ENCODE measurements at places on chromosomes 1 and 21. TPM values are rescaled to one million over a fixed set of nuclear protein-coding genes. Genes with fewer than 3 reads are reported as not detected.

GRCh38 chr1:41452704-41453290, 31.7 kb downstream of the EDN2 start:
- DNase-seq = no peak

- DNase-seq = peak; percentile 8
Observed at GRCh38 chr1:11507309-11507708, 28.4 kb downstream of the DISP3 start.

DNA sequence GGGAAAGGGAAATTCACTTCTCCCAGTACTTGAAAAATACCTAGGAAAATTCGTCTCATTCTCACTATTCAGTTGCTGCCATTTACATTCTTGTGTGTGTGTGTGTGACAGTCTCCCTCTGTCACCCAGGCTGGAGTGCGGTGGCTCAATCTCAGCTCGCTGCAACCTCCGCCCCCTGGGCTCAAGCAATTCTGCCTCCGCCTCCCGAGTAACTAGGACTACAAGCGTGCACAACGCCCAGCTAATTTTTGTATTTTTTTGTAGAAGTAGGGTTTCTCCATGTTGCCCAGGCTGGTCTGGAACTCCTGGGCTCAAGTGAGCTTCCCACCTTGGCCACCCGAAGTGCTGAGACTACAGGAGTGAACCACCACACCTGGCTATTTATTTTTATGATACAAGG, 1.2 kb downstream of the SNAPIN start:
- peak; percentile 82 for DNase-seq

Gene RGS5
- 60.4 TPM for total RNA-seq

DNA sequence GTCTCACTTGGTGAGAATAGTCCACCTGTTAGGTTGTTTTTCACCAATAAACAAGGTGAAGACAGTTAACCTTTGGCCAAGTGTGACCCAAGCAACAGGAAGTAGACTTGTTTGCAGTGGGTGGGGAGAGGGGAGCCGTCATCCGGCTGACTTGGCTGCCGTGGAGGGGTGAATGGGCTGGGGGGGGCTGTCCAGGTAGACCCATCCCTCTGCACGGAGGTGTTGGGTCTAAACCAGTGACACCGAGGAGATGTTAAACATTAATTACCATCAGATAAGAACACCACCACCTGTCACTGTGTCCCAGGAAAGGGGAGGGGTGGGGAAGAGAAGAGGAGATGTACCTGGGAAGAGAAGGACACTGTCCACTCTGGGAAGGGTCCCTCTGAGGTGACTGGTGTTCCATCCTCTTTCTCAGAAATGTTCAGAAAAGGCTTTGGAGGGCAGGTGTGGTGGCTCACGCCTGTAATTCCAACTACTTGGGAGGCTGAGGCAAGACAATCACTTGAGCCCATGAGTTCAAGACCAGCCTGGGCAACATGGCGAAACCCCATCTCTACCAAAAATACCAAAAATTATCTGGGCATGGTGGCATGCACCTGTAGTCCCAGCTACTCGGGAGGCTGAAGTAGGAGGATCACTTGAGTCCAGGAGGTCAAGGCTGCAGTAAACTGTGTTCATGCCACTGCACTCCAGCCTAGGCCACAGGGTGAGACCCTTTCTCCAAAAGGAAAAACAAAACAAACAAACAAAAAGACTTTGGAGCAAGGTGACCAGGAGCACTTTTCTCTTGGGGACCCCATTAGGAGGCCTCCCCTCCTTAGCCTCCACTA, 6.7 kb upstream of the MYOM3 start:
- DNase-seq = no peak

- no peak for DNase-seq
Observed at GRCh38 chr1:28313702-28314546, 14.9 kb upstream of the MED18 start.

Gene WLS
- 43.0 TPM for total RNA-seq

Gene KCNK2
- 0.26 TPM for total RNA-seq

DNA sequence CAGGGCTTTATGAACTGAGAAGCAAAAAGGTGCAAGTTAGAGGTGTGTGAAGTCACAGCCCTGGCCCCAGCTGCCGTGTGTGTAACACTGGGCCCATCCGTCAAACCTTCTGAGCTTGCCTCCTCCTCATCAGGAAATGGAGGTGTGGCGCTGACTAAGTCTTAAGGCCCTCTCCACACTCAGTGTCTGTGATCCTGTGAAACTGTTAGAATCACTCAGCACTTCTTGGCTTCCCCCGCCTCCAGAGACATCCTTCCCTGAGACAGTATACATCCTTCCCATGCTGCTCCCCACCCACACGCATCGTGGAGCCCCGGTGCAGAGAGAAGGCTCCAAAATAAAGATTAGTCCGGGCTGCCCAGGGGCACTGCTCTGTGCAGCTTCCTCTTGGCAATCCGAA, 33.3 kb downstream of the LRP8 start:
- DNase-seq = no peak

Gene ADCY10
- total RNA-seq = 0.55 TPM

DNA sequence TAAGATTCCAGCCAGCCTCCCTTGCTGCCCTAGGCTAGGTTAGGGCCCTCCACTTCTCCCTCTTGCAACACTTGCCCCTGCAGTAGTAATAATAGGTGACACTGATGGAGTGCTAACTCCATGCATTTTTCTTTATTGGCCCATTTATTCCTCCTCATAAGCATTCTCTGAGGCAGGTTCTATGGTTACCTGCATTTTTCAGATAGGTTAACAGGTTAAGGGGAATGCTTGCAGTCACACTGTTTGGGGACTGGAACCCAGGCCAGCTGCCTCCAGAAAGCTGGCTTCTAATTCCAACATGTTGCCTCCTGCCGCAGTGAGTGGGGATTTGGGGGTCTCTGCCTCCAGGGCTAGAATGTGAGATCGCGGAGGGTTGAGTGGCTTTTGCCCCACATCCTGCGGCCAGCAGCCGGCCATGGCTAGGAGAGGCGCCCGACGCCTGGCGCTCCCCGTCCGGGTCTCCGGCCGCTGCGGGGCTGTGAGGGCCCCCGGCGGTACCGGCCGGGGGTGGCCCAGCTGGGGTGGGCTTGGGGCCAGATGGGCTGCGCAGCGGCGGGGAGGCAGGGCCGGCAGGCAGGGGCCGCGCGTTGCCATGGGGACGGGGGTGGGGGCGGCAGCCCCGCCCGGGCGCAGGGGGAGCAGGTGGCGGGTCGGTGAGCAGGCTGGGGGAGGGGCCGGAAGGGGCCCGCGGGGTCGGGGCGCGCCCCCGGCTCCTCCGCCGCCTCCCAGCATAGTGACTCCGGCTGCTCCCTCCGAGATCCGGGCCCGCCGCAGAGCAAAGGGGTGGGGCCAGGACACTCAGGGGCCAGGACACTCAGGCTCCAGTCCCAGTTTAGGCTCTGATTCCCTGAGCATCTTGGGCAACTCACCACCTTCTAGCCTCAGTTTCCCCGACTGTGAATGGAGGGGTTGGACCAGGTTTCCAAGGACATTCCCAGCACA, 68.4 kb upstream of the SSBP3 start:
- DNase-seq = no peak

- no peak for DNase-seq
Observed at GRCh38 chr1:22745669-22746585, 35.3 kb downstream of the EPHB2 start.

DNA sequence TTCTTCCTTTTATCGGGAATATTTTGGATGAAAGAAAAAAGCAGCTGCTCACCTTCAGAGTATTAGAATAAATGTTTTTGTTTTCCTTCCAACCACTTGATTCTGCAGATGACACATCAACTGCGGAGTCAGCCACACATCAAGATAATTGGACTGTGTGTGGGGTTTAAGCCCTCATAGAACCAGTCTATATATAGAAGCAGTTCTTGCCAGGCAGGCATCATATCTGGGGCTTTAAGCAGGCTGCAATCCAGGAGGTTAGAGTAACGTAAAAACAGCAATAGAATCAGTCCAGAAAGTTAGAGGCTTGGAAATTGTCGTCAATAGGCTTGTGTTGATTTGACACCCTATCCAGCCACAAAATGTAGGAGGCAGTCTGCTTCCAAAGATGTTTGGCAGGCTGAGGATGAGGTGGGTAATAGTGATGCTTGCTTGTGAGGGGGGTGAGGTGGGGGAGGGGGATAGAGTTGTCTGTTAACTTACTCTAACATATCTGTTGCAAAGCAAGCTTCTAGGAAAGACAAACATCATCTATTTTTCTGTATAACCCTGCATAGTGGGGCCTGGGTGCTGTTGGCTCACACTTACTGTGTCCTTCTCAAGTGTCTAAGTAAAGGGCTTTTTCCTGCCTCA, 64.8 kb downstream of the PEX14 start:
- no peak for DNase-seq

DNA sequence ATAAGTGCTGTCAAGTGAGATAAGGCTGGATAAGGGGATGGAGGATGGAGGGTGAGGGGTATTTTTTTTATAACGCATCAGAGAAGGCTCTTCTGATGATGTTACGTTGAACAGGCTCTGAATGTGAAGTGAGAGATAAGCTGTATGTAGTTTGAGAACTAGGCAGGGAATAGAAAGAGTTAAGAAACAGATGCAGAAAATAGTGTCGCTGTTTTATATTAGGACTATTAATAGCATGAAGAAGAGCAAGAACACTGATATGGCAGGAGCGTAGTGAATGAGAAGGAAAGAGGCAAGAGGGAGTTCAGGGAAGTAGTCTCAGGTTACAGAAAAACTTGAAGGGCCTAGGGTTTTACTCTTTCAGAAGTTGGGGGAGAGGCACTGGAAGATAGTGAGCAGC, 59.8 kb downstream of the GPR88 start:
- no peak for DNase-seq

- no peak for DNase-seq
Observed at GRCh38 chr1:177975588-177976495, 6.0 kb upstream of the SEC16B start.

DNA sequence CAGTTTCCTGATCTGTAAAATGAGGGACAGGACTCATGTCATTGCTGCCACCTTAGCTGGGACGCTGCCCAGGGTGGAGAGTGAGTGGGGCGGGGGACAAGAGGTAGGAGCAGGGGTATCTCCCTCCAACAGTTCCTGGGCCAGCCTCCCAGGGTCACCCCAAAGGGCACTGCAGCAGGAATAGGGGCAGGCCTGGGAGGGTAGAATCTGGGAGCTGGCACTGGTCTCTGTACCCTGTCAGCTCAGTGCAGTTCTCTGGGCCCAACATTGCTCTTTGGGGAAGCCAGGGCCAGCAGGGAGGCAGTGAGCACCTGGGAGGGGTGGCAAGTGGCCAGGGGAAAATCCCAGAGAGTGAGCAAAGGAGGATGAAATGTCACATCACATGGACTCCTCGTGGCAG, 55.8 kb downstream of the ELK4 start:
- peak; percentile 76 for DNase-seq

DNA sequence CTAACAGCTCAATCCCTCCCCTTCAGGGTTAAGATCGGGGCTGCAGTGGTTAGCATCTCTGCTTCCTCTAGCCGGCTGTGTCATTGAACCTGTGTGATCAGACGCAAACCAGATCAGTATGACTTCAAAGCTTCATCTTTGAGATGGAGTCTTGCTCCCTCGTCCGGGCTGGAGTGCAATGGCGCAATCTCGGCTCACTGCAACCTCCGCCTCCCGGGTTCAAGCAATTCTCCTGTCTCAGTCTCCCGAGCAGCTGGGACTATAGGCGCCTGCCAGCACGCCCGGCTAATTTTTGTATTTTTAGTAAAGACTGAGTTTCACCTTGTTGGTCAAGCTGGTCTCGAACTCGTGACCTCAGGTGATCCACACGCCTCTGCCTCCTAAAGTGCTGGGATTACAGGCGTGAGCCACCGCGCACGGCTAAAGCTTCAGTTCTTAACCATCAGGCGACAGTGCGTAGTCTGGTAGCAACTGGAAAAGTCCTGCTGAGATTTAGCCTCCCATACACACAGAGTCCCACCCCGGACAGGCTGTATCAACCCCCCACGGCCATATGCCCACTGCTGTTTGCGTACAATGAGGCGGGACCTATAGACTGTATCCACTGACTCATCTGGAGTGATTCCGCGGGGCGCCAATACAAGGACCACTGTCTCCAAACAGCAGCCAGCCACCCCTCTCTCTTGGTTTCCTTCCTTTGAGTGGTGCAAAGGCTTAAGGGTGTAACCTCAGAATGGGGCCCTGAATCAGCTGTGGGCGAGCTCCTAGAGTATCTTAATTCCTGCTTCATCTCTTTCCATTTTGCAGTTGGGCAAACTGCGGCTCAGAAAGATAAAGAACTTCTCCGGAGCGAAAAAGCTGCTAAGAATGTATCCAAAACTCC, 23.3 kb downstream of the CELA3A start:
- peak; percentile 90 for DNase-seq

DNA sequence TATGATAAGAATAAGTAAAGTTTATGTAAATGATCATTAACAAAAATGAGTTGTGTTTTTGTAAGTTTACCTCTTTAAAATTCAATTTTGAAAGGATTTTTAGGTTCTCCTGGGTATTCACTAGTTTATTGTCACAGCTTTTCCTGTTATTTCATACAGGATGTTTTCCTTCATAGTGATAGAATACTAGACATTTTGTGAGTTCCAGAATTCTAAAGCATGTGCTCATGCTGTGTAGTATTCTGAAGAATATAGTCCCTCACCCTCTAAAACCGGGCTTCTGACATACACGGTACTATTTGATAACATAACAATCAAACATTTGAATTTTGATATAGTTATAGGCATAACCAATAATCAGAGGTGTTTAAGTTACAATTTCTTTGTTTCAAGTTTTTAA, 10.7 kb downstream of the LRRC8C start:
- no peak for DNase-seq

Gene TSPAN2
- 4.3 TPM for total RNA-seq

- DNase-seq = no peak
Observed at GRCh38 chr1:181640956-181641355, 157.6 kb downstream of the CACNA1E start.

DNA sequence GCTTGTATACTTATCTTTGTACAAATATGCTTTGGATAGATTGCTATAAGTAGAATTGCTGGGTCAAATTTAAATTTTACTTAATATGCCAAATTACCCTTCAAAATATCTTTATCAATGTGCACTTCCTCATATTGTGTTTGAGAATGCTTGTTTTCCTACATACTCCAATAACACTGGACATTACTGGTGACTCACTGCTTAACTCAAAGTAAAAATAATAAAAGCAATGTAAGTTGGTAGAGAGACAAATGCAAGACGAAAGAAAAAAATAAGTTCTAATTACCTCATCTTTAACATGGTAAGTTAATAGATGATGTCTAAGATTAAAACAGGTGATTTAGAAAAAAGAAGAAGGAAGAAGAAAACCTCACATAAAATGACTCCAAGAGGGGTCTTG, 7.9 kb upstream of the SH3GLB1 start:
- no peak for DNase-seq

GRCh38 chr1:152760551-152761190, 2.8 kb downstream of the KPRP start:
- DNase-seq = no peak

DNA sequence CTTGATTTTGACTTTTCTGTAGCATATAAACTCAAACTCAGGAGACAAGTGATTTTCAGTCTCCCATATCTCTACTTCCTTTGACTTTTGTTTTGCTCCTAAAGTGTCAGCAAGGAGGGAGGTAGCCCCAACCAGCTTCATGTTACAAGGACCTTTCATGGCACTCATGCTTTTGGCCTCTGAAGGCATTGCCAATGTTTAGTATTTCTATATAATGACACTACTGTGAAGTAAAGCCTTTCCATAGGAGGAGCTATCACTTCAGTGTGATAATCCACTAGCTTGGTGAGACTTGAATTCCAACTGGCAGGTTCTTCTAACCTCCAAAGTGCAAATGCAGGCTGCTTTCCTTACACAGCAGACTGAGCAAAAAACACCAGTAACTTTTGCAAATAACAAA, 14.4 kb downstream of the COLGALT2 start:
- no peak for DNase-seq

Measured in mesenteric fat pad (tissue), 1 donor.